ENCODE measurements at places on chromosomes 16 and 17. TPM values are rescaled to one million over a fixed set of nuclear protein-coding genes. Genes with fewer than 3 reads are reported as not detected.

AURKB gene
- 171 TPM for total RNA-seq

SLFN14 gene
- not detected for total RNA-seq

KRTAP9-1 gene
- total RNA-seq, result not detected

GRCh38 chr17:71392715-71393567 is 727.9 kb upstream of the SOX9 start:
- DNase-seq, result no peak

DNA sequence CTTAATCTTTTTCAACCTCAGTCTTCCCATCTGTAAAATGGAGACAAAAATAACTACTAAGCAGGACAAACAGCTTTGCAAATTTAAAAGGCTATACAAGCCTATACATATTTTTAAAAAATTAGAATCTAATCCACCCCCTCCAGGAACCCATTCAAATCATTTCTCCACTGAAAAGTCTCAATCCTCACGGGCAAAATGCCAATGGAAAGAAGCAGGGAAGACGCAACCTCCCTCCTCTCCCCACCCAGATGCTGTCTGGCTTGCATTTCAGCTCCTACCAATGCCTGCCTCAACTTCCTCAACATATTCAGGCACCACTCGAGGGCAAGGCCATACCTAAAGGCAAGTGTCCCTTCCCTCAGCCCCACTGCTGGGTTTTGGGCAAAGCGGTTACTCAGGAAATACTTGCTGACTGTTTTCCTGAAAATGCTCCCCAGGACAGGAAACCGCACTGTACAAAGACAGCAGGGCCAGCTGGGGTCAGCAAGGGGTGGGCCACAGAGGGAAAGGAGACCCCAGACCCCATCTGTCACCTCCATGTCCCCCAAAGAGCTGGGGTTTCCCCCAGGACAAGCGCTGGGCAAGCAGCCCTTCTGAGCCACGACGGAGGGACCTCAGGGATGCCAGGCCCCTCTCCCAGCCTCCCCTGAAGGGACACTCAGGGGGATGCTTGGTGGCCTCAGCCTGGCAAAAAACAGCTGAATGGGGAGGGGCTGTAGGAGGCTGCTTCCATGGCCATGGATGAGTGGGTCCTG is 47.7 kb upstream of the DOC2B start:
- no peak for DNase-seq

DNA sequence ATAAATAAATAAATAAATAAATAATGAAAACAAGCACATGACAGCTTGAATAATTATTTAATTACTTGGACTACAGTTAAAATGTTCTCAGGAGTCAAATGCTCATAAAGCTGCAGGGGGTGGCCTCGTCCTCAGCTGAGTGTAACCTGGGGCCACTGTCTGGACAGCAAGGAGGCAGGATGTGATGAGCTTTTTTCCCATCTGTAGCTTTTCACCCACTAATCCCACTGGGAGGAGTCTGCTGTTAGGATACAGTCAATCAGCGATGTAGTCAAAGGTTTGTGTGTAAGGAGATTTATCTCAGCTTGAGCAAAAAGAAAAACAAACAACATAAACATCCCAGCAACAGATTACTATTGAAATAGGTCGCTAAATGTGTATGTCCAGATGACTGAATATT is 22.5 kb downstream of the ZCCHC14 start:
- no peak for DNase-seq

- no peak for DNase-seq
Measured at GRCh38 chr16:81520151-81520470, 75.5 kb downstream of the CMIP start.
